Muscle of back (tissue), 13 donors: ENCODE measurements at places on chromosomes 12 and 14.

- DNase-seq, result no peak
Observed at GRCh38 chr14:99432485-99432884, 48.2 kb downstream of the SETD3 start.

- no peak for DNase-seq
Observed at GRCh38 chr14:41350476-41350875, 256.2 kb upstream of the LRFN5 start.

DNA sequence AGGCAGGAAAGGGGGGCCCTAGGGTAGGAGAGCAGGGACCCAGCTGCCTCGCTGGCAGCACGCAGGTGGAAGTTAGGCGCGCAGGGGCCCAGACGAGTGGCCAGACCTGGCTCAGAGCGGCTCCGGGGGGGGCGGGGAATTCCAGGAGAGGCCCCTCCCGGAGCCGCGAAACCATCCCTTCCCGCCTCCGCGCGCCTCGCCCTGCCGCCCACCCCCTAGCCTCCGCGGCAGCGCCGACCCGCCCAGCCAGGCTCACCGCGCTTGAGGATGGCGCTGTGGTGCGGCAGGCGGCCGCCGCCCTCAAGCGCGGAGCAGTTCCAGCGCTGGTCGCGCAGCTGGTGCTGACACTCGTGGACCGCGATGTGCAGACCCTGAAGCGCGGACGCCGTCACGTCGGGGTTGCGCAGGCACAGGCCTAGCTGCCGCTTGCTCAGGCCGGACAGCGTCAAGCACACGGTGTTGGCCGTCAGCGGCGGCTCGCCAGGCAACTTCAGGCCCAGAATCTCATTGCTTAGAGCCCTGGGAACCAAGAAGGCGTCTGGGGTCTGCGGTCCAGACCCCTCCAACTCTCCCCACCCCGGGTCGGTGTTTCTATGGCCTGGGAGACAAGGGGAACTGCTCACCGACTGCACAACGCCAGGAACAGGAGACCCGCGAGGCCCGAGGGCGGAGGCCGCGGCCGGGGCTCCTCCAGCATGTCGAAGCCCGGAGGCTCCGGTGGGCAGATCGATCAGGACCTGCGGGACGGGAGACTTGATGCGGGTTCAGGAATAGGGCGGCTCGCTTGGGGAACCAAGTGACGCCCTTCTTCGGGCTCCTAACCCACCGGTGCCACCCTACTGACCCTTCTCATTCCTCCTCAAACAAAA is 1.5 kb downstream of the WNT10B start:
- DNase-seq, result no peak

DNA sequence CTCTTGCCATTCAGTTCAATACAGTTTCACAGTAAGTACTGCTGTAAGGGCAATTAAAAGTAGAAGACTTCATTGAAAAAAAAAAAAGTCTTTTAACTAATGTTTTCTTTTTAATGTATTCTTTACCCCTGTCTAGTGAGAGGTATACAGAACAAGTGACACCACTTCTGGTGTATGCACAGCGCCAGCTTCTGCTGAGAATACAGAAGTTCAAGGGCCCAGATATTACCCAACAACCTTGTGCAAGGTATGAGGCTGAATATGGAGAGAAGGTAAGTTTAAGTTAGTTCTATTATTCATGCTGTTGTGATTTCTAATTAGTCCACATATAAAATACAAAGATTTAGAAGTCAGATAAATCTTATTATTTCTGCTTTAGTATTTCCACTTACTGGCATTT is 168.7 kb downstream of the CFAP54 start:
- DNase-seq, result no peak

- peak; percentile 93 for DNase-seq
Observed at GRCh38 chr12:26691234-26691970, 141.6 kb downstream of the ITPR2 start.

GRCh38 chr14:23137192-23137812 is 18.2 kb upstream of the CEBPE start:
- DNase-seq, result no peak

DNA sequence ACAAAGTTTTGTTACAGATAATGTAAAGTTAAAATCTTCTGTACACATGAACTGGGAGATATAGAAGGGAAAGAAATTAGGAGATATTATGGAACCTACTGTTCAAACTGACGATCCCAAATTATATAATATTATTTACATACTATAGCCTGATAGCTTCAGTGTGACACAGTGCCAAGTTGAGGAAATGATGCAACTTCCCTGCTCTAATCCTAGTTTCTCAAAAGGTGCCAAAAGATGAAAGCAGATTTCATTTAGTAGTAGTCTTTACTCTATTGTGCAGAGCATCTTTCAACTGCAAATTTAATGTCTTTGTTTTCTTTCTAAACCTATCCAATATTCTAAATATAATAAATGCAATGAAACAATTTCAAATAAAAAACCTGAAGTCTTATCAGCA is 46.9 kb downstream of the COCH start:
- DNase-seq, result no peak

DNA sequence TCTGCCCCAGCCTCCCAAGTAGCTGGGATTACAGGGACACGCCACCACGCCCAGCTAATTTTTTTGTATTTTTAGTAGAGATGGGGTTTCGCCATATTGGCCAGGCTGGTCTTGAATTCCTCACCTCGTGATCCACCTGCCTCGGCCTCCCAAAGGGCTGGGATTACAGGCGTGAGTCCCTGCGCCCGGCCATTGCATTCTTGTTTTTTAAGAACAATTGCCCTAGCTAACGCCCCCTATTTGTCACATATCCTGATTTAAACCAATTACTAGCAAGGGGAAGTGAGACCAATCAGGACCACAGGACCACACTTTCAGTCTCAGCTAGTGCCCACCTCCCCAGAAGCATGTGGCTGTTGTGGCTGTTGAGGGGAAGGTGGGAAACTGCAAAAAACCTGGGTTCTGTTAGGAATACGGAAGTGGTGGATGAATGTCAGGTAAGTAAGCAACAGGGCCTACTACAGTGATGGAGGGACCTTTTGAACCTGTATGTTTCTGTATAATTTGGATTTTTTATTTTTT is 37.8 kb upstream of the NFYB start:
- no peak for DNase-seq

- no peak for DNase-seq
Observed at GRCh38 chr14:68148276-68148675, 328.7 kb downstream of the RAD51B start.

- no peak for DNase-seq
Observed at GRCh38 chr12:125142601-125143000, 77.4 kb downstream of the AACS start.

- peak; percentile 48 for DNase-seq
Observed at GRCh38 chr14:32724867-32725471, 213.7 kb upstream of the NPAS3 start.

GRCh38 chr12:131912518-131913274 is 16.4 kb upstream of the PUS1 start:
- DNase-seq, result peak; percentile 57

DNA sequence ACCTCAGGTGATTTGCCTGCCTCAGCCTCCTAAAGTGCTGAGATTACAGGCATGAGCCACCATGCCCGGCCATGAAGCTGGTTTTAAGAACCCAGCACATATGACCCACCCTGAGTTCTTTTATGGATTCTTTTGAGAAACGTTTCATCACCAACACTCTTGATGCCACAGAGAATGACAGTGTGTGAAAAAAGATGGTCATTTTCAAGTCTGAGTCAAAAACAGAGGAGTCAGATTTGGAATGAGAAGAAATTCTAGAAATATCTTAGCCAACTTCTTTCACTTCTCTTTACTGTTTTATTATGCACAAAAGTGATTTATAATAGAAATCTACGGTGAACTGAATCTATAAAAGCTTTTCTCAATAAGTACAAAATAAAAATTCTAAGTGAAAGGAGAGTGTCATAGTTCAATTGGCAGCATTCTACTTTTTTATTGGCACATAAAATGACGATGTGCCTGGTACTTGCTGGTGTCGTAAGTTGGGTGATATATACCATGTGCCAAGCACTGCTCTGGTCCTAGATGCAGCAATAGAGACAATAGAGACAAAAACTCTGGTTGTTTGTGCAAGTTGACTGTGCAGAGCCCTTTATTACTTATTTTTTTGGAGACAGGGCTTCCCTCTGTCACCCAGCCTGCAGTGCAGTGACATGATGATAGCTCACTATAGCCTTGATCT is 33.9 kb downstream of the CCDC177 start:
- DNase-seq, result no peak

DNA sequence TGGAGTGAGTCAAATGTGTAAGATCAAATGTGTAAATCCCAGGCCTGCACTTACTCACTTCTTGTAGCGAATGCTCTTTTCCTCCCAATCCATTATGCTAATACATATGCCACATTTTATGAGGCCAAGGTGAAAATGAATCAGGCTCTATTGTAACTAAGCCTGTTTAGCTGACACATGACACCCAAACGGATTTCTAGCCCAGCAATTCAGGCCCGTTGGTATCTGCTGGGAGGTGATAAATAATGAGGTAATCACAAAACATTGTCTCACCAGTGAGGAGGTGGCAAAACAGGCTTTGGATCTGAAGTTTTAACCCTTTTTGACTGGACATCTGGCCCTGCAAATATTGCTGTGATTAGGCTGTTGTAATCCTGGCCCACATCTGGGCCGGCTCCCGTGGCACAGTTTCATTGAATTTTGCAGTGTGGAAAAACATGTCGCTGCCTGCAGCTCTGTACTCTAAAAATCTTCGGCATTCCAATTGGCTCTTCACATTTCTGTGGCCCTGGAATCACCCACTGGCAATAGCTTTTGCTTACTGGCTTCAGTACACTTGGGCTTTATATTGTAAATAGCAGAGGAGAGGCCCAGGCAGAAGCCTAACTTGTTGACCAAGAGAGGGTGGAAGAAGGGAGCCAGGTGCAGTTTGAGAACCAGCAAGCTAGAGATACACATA is 106.1 kb downstream of the PAX9 start:
- no peak for DNase-seq

DNA sequence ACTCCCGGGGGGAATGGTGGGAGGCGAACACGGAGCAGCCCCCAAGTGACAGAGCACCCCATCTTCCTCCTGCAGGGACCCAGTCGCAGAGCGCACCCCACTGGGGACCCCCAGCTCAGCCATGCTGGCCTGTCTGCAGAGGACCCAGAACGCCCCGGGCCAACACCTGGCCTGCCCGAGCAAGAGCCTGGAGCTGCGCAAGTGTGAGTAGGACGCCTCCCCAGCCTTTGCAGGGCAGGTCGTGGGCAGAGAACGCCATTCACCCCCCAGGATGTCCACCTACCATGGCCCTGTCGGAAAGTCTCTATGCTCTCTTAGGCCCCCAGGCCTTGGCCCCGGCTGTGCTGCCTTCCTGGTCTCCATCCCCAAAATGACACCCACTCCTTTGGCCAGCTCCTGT is 30.4 kb downstream of the FAM222A start:
- no peak for DNase-seq

DNA sequence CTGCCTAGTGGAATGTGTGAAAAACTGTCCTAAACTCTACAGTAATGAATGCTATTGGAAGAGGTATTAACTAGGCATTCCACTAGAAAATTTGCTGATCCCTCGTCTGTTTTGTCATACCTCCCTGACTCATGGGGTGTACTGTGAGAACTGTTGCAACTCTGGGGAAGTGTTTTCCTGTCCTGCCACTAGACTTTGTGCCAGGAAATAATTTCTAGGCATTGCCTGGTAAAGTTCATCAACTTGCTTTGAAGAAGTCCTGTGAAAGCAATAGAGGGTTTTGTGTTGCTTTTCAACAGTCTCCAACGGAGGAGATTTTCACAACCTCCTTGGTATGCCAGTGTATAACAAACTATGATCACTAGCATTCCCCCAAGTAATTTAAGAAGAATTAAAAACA is 139.9 kb downstream of the AKAP6 start:
- DNase-seq, result no peak

DNA sequence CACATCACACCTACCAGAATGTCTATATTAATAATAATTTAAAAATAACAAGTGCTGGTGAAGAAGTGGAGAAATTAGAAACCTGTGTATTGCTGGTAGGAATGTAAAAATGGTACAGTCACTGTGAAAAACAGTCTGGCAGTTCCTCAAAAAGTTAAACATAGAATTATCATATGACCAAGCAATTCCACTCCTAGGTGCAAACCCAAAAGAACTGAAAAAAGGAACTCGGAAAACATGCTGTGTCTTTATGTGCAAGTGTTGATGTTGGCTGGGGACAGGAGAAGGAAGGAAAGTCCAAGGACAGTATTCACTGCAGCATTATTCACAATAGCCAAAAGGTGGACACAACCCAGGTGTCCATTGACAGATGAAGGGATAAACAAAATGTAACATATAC is 146.5 kb downstream of the TTC7B start:
- DNase-seq, result no peak

DNA sequence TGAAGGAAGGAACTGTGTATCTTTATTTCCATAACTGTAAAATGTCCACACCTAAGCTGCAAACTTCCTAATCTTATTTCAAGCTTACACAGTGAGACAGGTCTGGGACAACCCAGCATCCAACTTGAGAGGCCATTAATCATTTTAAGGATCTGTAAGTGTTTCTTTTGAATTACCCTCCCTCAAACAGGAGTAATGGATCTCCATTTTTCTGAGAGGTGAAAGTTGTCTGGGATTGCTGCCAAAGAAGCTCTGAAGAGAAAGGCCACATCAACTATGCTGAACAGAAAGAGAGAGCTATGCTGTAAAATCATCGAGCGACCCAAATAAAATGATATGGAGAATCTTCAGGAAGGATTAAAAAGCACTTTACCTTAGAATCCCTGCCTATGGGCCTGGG is 131.7 kb upstream of the CPNE8 start:
- no peak for DNase-seq

GRCh38 chr12:110928700-110929099 is 8.3 kb upstream of the MYL2 start:
- no peak for DNase-seq

DNA sequence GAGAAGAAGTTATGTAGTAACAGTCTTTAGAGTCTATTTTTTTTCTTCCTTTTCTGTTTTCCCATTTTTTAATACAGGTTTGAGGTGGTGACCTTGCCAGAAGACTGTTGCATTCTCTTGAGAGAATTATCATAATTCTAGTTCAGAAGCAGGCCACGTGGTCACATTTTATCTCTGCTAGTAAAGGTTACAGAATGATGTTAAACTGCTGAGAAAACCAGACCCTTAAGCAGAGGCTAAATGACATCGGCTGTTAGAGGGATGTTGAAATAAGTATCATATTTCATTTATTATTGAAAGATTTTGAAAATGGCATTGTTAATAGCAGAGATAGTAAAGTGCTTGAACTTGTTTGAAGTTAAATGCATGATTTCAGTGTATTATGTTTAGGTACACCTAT is 49.2 kb downstream of the BRMS1L start:
- no peak for DNase-seq
